GM23248 (cell line): ENCODE measurements at places on chromosomes 7 and 10. TPM values are rescaled to one million over a fixed set of nuclear protein-coding genes. Genes with fewer than 3 reads are reported as not detected.

DNA sequence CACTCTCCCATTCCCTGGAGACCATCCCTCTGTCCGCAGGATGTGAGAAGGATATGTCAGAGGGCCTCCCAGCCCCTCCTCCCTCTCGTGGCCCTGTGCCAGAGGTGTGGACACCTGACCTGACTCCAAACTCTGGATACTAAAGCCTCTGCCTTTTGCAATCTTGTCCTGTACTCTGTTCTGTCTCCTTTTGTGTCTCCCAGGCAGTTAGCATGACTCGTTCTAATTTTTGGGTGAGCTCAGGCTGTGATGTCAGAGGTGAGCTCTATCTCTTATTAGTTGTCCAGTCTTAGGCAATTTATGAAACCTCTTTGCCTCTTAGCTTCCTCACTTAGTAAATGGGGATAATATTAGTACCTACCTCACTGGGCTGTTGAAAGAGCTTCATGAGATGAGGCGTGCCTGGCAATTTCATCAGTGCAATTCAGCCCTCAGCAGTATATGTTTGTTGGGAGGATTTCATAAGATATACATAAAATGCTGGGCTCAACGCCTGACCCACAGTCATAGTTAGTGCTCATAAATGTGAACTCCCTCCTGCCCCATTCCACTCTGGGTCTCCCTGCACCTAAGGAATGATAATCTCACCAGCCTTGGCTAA lies 10.9 kb downstream of the MARVELD1 start:
- peak; percentile 89 for DNase-seq

DNA sequence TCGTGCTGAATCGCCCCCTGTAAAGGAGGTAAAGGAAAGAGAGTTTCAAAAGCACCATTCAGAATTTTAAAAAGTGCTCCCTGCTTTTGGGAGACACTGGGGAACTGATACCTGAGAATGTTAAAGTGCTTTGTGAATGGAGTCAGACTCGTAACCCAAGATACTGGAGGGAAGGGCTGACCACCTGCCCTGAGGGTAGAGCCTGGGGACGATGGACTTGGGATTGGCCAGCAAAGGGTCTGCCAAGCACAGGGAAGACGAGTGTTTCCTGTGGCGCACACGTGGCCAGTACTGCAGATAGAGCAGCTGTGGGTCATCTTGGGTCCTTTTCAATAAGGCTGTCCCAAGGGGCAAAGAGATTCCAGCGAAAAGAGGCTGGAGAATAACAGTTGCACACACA lies 1284.1 kb upstream of the AUTS2 start:
- DNase-seq = no peak

GRCh38 chr10:112092519-112092918 lies 91.0 kb downstream of the GPAM start:
- peak; percentile 1 for DNase-seq

GRCh38 chr10:89080660-89081059 lies 90.1 kb downstream of the FAS start:
- peak; percentile 40 for DNase-seq

Gene GPR141
- not detected in 2 replicates for total RNA-seq

DNA sequence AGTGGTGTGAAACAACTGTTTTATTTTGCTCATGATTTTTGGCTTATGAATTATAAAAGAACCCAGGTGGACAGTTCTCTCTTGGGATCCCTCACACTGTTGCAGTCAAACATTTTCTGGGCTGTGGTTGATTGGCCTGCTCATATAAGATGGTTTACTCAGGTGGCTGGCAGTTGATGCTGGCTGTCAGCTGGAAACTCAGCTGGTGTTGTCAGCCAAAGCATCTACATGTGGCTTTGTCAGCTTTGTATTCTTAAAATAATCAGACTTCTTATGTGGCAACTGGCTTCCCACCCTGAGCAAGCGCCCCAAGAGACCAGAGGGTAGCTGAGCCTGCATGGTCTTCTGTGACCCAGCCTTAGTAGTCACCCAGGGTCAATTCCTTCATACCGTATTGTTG lies 534.7 kb downstream of the NRG3 start:
- no peak for DNase-seq

Gene CHAT
- not detected in 2 replicates for total RNA-seq

Gene SYT15B
- 1.9 TPM in 2 replicates for total RNA-seq

- peak; percentile 97 for DNase-seq
These were observed 37.0 kb downstream of the FAM20C start for GRCh38 chr7:229184-229964.
